ENCODE measurements at places on chromosomes 7 and 10. TPM values are rescaled to one million over a fixed set of nuclear protein-coding genes. Genes with fewer than 3 reads are reported as not detected.

The NUTM2E gene
- total RNA-seq, result 0.31 TPM

DNA sequence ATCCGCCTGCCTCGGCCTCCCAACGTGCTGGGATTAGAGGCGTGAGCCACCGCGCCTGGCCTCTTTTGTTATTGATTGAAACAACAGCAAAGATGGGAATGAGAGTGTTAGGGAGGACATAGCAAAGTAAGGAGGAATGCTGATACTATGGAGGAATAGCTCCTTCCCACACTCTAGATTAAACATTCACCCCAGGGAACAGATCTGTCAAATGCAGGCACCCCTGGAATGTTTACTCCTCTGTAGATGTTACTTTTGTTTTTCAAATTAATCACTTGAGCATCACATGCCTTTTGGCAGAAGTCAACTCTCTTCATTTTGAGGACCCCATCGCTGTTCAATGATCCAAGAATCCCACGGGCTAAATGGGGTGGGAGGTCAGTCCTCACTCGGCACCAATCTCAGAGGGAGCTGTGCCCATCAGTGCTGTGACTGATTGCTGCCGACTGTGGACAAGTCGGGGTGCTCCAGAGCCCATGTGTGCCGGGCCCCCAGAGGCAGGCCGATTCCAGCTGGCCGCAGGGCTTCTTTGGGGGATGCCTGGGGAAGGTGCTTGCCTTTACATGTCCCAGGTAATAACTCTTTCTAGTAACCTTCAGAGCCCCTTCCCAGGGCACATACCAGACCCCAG is 10.2 kb upstream of the COBL start:
- no peaks in the 10 kb centered on the region for H3K36me3 ChIP-seq
- H3K27ac ChIP-seq, result no peak overlapping the region
- no peak for DNase-seq
- no peaks in the 10 kb centered on the region for H3K27me3 ChIP-seq

DNA sequence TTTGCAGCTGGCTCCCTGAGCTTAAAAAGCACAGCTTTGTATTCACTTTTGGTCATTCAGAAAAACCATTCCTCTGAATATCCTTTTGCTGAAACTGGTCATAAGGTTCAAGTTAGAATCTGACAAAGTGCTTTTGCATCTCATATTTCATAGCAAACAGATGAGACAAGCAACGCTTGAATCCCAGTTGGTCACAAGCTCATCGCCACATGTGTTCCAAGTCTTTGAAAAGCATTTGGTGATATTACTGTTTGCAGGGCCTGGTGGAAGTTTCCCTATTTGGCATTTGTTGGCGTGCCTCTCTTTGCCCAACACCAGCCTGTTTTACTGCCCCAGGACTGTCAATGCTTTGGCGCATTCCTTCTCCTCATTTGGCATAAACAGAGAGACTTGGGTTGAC is 10.3 kb downstream of the TACC2 start:
- H3K27ac ChIP-seq, result no peak overlapping the region
- DNase-seq, result no peak
- H3K4me1 ChIP-seq, result no peaks in the 10 kb centered on the region
- no peak overlapping the region for H3K4me3 ChIP-seq

DNA sequence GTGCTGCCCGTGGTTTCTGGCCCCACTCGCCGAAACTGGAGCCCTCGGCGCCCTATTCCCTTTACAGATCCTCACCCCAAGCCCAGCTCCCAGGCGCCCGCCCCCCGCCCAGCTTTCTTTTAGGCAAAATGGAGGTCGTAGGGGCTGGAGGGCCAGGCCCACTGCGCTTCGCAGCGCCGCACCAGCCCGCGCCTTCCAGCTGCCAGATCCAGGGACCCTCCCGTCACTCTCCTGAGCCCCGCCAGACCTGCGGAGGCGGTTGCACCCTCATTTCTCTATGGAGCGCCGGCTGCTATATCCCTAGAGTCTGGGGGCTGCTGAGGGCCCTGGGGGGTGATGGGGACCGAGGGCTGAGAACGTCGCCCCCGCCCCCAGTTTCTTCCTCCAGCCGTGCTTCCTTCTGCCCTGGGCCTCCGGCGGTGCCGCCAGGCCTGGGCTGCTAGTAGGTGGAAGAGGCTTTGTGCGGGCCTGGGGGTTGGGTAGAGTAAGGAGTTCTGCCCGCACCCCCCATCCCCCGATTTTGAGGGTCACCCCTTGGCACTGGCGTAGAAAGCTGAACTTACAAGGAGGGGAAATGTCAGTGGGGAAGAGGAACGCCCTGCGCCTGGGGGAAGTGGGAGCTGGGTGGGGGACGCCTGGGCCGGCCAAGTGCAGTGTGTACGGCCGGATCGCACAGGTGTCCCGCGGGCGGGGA is 1.0 kb downstream of the GNB2 start:
- H3K4me1 ChIP-seq, result peaks cover 1% of the 10 kb centered on the region
- H3K4me3 ChIP-seq, result peak overlapping the region; percentile 77
- no peaks in the 10 kb centered on the region for H3K36me3 ChIP-seq
- DNase-seq, result peak; percentile 61

DNA sequence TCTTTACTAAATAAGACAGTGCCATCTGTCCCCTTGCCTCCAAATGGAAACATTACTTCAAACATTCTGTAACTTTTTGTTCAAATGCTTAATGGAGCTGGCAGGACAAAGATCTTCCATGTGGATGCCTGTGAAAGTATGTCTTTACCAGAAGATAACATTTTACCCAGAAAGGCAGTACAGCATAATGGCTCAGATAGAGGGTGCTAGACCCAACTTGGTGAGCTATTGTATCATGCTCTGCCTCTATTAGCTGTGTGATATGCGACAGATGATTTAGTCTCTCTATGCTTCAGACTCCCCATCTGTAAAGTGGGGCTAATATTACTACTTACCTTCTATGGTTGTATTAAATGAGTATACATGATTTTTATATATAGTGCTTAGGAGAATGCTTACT is 8.8 kb upstream of the SMKR1 start:
- no peak overlapping the region for H3K27ac ChIP-seq
- H3K4me3 ChIP-seq, result no peak overlapping the region
- H3K36me3 ChIP-seq, result no peaks in the 10 kb centered on the region
- no peaks in the 10 kb centered on the region for H3K4me1 ChIP-seq
- H3K27me3 ChIP-seq, result no peaks in the 10 kb centered on the region
- DNase-seq, result no peak

- no peak overlapping the region for H3K27ac ChIP-seq
- H3K4me1 ChIP-seq, result no peaks in the 10 kb centered on the region
- no peaks in the 10 kb centered on the region for H3K27me3 ChIP-seq
- H3K36me3 ChIP-seq, result no peaks in the 10 kb centered on the region
- no peak for DNase-seq
- H3K4me3 ChIP-seq, result no peak overlapping the region
Observed at GRCh38 chr7:39428221-39428620, 138.0 kb upstream of the YAE1 start.

GRCh38 chr10:31515819-31516402 is 196.9 kb downstream of the ZEB1 start:
- H3K4me3 ChIP-seq, result no peak overlapping the region
- no peaks in the 10 kb centered on the region for H3K36me3 ChIP-seq
- H3K27ac ChIP-seq, result no peak overlapping the region
- H3K27me3 ChIP-seq, result no peaks in the 10 kb centered on the region
- no peaks in the 10 kb centered on the region for H3K4me1 ChIP-seq
- DNase-seq, result no peak

- H3K4me1 ChIP-seq, result no peaks in the 10 kb centered on the region
- H3K27ac ChIP-seq, result no peak overlapping the region
- H3K36me3 ChIP-seq, result no peaks in the 10 kb centered on the region
Observed at GRCh38 chr7:29207162-29207801, 12.7 kb downstream of the CHN2 start.

The SPDYE8 gene
- not detected for total RNA-seq

GRCh38 chr10:84329196-84329611 is 815 bp downstream of the CCSER2 start:
- H3K4me3 ChIP-seq, result peak overlapping the region; percentile 55
- H3K36me3 ChIP-seq, result no peaks in the 10 kb centered on the region
- peak overlapping the region; percentile 94 for H3K27ac ChIP-seq
- peak; percentile 22 for DNase-seq
- no peaks in the 10 kb centered on the region for H3K27me3 ChIP-seq
- peaks cover 9% of the 10 kb centered on the region for H3K4me1 ChIP-seq

DNA sequence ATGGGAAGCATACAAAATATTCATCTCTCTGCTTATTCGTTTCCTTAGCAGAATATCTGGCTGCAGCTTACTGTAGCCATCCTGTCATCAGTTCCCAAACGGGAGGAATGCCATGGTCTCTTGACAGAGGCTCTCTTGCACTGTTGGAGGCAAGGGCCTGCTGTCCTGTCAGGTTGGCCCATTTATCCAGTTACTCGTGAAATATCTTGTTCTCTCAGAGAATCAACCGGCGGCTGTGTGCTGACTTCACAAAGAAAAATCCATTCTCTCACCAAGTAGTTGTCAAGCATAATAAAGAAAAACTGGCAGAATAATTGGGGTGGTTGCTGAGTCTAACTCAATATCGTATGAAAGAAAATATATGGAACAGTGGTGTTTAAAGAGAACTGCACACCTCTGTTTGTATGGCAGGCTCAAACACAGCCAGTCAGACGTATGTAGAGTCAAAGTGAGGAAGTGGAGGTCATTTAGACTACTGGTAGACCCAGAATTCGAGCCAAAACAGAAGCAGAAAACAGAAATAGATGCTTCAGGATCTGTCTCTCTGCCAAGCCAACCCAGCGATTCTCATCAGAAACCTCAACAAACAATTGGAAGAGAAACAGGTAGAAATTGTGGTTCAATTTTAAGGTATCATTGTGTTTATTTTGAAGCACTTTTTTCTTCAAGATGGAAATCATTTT is 349.2 kb upstream of the PRKCQ start:
- H3K4me3 ChIP-seq, result no peak overlapping the region
- no peaks in the 10 kb centered on the region for H3K4me1 ChIP-seq
- H3K36me3 ChIP-seq, result no peaks in the 10 kb centered on the region
- no peak for DNase-seq
- no peak overlapping the region for H3K27ac ChIP-seq

- H3K4me1 ChIP-seq, result peaks cover 20% of the 10 kb centered on the region
- no peaks in the 10 kb centered on the region for H3K27me3 ChIP-seq
- H3K4me3 ChIP-seq, result no peak overlapping the region
- peak overlapping the region; percentile 3 for H3K27ac ChIP-seq
- no peaks in the 10 kb centered on the region for H3K36me3 ChIP-seq
Observed at GRCh38 chr7:159010937-159011721, 133.5 kb downstream of the VIPR2 start.

DNA sequence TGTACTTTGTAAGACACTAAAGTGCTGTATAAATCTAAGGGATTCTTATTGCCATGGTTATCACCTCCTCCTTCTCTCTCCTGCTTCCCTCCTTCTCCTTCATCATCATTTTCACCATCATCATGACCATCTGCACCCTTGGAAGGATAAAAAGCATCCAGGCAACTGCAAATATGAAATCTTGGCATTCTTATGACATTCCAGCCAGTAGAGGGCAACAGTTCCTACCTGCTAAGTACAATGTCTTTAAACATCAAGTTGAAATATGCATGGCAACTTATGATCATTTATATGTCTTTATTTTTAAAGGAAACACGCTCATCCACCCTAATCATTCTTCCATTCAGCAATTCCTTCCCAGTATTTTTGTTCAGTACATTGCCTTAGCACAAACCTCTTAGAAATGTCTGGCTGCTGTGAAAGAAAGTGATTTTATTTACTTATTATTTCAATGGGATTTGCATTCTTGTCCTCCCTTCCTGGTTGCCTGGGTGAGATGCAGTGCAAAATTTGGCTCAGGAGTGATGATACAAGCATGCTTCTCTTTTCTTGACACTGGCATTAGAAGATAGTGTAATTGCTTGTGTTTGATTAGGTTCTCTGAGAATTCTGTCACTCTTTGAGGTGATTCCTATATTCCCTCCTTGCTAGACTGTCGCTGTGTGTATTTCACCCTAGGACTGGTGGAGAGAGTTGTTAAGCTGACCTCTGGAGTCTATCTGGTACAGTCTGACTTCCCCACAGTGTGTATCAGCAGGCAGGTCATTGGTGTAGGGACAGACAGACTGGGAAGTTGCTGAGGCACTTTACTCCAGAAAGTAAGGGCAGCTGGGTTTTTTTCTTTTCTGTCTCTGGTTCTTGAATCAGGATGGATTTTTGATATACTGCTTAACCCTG is 188.5 kb upstream of the BMPER start:
- no peak overlapping the region for H3K4me3 ChIP-seq
- no peaks in the 10 kb centered on the region for H3K27me3 ChIP-seq
- no peaks in the 10 kb centered on the region for H3K4me1 ChIP-seq
- DNase-seq, result no peak
- H3K36me3 ChIP-seq, result no peaks in the 10 kb centered on the region
- no peak overlapping the region for H3K27ac ChIP-seq

The ADAMTS14 gene
- total RNA-seq, result not detected

The C10orf67 gene
- 0.36 TPM for total RNA-seq

The LIPF gene
- not detected for total RNA-seq

GRCh38 chr7:107469929-107470328 is at the start of gene GPR22:
Gene GPR22, plus strand, starts transcription at chr7:107470057. Its CDS starts 4,004 bp downstream, at chr7:107474061.
- no peak within 1 kb of the TSS for H3K27ac ChIP-seq
- H3K4me3 ChIP-seq, result no peak within 1 kb of the TSS
- H3K4me1 ChIP-seq, result no peaks in the 10 kb centered on the region
- H3K27me3 ChIP-seq, result no peaks in the 10 kb centered on the region
- DNase-seq, result no peak

DNA sequence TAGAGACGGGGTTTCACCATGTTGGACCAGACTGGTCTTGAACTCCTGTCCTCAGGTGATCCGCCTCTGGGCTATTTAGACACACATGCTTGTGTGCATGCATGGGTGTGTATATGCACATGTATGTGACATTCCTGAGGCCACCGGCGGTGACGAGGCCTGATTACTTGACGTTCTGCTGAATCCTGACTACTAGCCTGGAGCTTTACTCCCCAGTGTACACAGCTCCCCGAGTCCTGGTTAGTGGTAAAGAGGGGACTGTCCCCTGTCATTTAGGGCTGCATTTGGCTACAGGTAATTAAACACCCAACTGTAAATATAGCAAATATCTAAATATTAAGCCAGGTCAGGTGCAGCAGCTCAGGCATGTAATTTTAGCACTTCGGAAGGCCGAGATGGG is 14.2 kb downstream of the GTF2IRD1 start:
- DNase-seq, result no peak
- H3K4me1 ChIP-seq, result no peaks in the 10 kb centered on the region
- H3K36me3 ChIP-seq, result no peaks in the 10 kb centered on the region
- H3K27me3 ChIP-seq, result no peaks in the 10 kb centered on the region

GRCh38 chr7:94418851-94419250 is 24.2 kb downstream of the COL1A2 start:
- H3K27me3 ChIP-seq, result no peaks in the 10 kb centered on the region
- DNase-seq, result no peak
- H3K4me3 ChIP-seq, result no peak overlapping the region
- H3K4me1 ChIP-seq, result peaks cover 1% of the 10 kb centered on the region

- no peaks in the 10 kb centered on the region for H3K27me3 ChIP-seq
- H3K4me1 ChIP-seq, result no peaks in the 10 kb centered on the region
- no peak for DNase-seq
- H3K27ac ChIP-seq, result no peak overlapping the region
Observed at GRCh38 chr7:116785843-116786242, 76.5 kb upstream of the CAPZA2 start.

GRCh38 chr7:17846935-17847334 is 93.4 kb downstream of the SNX13 start:
- H3K36me3 ChIP-seq, result no peaks in the 10 kb centered on the region
- H3K27me3 ChIP-seq, result no peaks in the 10 kb centered on the region
- no peak for DNase-seq
- no peaks in the 10 kb centered on the region for H3K4me1 ChIP-seq
- H3K27ac ChIP-seq, result no peak overlapping the region

The IGF2BP3 gene
- not detected for total RNA-seq

GRCh38 chr7:22397981-22398380 is 41.0 kb upstream of the RAPGEF5 start:
- DNase-seq, result no peak
- H3K4me1 ChIP-seq, result no peaks in the 10 kb centered on the region
- H3K27me3 ChIP-seq, result no peaks in the 10 kb centered on the region
- H3K27ac ChIP-seq, result no peak overlapping the region
